ENCODE measurements at places on chromosomes 4 and X.

DNA sequence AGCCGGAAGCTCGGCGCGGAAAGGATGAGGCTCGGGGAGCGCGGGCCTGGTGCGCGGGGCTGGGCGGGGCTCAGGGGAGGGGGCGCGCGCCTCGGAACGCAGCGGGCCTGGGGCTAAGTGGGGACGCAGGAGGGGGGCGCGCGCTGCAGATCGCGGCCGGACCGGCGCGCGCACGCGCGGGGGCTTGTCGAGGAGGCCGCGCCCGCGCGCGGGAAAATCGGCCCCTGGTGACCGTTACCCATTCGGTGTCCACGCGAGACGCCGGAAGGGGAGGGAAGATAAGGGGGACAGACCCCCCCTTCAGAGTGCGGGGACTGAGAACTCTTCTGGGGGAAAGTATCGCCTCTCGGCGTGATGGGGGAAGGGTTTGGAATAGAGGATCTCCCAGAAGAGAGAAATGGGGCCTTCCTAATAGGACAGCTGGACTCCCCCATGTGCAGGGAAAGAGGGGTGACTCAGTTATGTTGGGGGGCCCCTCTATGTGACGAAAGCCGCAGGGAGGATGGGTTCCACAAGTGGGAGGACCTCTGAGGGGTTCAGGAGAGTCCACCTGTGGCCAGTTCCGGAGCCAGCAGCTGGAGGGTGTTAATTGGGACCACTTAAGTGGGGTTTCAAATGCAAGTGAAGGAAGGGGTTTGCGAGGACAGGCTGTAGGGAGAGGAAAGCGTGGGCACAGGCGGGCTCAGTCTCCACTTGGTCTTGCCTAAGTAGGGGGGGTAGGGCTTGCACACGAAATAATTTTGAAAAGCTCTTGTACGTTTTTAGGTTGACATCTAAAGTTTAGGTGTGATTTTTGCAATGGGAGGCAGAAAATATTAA lies 584 bp downstream of the SUV39H1 start:
- peak; percentile 21 for DNase-seq

DNA sequence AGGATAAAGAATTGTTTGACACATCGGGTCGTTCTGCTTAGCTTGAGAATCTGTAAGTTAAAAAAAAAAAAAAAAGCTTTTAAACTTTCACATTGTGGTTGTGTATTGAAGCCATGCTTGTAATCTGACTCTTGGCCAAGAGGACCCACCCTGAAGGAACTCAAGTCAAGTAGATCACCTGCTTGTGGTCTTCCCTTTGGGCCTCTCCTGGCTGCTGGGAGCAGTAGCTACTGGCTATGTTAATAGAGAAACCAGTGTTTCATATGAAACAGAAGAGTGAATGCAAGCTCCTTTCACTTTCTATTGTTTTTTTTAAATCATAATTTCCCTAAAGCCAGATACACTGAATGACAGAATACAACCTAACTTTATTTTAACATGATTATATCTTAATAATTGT lies 402.4 kb upstream of the NDST4 start:
- DNase-seq = no peak

GRCh38 chr4:76301068-76301774 lies 5.3 kb upstream of the STBD1 start:
- DNase-seq = no peak

DNA sequence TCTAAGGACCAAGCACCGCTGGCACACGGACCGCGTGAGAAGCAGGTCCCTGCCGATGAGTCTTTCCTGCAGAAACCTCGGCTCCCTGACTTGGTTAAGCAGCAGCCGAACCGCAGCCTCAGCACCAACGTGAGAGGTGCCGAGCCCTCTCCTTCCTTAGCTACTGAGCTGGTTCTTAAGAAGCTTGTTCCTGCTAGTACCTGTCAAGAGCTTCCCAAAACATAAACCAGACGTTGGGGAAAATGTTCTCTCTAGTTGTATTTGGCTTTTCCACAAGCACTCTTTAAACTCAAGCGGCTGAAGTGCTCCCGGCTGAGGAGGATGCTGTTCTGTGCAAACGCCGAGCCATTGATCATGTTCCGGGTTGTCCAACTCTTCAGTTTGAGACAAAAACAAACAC lies 29.3 kb upstream of the TLR3 start:
- no peak for DNase-seq

DNA sequence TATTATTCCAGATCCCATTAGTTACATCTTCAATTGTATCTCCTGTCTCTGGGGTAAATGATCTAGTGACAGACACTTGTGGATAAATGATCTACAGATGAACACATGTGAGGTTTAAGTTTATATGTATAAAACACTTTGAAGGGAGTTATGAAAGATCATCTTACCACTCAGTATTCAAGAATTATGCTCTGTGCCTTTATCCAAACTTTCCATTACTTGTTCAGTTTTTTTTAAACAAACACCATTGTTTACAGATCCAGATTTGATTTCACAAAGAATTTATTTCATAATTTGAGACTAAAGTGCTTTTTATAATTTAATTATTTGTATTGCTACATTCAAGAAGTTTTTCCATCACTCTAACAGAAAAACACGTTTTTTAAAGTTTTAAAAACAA lies 142.5 kb downstream of the HHIP start:
- no peak for DNase-seq

All from hematopoietic multipotent progenitor cell treated with erythropoietin and hydrocortisone succinate and interleukin-3 and kit ligand, for 15 days (in vitro differentiated cells).